ENCODE measurements at places on chromosomes 4 and X. TPM values are rescaled to one million over a fixed set of nuclear protein-coding genes. Genes with fewer than 3 reads are reported as not detected.

DNA sequence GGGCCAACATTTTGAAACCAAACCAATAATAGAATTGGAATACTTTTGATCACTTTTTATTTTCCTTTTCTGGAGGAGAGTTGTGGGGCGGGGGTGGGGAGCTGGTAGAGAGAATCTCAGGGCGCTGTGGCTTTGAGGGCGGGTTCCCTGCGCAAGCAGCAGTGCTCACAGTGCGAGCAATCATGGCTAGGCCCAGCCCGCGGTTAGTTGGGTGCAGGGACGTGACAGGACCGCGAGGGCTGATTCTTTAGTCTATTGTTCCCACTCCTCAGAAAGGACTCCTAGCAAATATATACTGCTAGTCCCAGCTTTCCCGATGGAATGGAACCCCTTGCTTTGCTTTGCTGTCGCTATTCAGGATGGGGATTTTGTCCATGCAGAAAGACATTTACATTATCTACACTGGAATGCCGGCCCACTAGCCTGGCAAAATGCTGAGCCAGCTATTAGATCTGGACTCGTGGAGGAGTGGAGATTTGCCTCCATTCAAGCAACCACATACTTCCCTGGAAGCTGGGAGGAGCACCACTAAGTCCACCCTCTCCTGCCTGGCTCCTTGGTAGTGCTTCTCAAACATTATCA is 23.9 kb upstream of the APLN start:
- DNase-seq, result peak; percentile 23

Gene MGAT4D
- total RNA-seq, result not detected

GRCh38 chr4:46081248-46081647 is 42.6 kb downstream of the GABRG1 start:
- no peak for DNase-seq

Gene TEX13B
- not detected for total RNA-seq

GRCh38 chr4:185879666-185880312 is 67.8 kb upstream of the SORBS2 start:
- no peak for DNase-seq

DNA sequence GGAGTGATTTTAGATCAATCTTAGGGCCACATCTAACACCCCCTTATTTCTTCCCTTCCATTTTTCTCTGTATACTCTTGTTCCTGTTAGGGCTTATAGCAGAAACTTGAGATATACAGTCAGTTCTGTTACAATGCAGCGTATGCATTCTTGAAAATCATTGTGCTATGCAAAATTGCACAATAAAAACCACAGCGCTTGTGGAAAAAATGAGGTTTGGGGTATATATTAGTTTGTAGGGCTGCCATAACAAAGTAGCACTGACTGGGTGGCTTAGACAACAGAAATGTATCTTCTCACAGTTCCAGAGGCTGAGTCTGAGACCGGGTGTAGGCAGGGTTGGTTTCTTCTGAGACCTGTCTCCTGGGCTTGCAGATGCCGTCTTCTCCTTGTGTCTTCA is 59.0 kb downstream of the WWC2 start:
- DNase-seq, result no peak

- no peak for DNase-seq
These were observed 41.9 kb downstream of the HPF1 start for GRCh38 chr4:169715826-169716225.

DNA sequence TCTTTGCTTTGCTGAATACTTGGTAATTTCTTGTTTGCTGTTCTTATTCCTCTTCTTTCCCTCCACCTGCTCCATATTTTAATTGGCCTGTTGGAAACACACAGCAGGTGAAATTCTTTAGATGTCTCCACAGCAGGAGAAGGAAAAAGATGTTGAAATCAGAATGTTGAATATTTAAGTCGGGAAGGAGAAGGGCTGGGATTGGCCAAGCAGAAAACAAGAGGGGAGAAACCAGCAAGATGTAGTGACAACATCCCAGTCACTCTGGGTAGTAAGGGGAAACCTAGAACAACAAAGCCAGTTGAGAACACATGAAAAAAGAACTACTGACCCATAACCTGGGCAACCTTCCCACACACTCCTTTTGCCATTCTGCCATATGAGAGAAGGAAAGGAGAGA is 37.3 kb upstream of the STAG2 start:
- DNase-seq, result no peak

GRCh38 chr4:22410645-22411247 is 105.1 kb downstream of the ADGRA3 start:
- DNase-seq, result no peak

Gene KLHL4
- 0.92 TPM for total RNA-seq

Gene SPANXN3
- total RNA-seq, result not detected

DNA sequence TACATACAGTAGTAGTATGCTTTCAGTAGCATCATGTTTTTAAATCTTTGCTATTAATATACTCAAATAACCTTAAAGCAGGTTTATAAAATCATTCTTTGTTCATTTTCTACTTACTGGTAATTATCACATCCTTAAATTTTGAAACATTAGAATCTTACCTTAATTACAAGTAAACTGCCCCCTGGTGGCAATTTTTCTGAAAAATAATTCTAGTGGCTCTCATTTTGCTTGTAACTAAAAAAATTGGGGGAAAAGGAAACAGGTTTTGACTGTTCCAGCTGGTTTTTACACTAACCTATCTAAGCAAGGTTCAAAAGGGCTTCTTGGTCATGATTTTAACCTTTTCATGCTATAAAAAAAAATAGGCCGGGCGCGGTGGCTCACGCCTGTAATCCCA is 18.5 kb upstream of the DCAF4L1 start:
- no peak for DNase-seq

Gene NOX1
- not detected for total RNA-seq

- no peak for DNase-seq
These were observed 402.9 kb downstream of the PCDH18 start for GRCh38 chr4:137129441-137129840.

DNA sequence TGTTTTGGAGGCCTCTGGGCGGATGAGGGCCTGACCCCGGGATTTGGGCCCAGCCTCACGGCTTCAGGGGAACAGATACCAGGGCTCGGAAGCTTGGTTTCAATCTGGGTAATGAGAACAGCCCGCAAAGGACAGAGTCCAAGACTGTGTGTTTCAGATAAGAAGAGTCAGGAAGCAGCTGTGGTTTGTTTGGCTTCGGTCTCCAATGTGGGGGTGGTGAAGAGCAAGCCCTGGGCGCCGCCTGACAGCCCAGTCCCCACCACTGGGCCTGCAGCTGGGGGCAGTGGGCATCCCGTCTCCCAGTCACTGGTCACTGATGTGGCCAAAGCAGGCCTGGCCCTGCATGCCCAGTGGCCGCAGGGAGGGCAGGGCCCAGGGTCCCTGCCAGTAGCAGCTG is 9.1 kb downstream of the WFS1 start:
- peak; percentile 68 for DNase-seq

GRCh38 chr4:89070041-89070440 is 13.1 kb upstream of the FAM13A start:
- DNase-seq, result no peak

DNA sequence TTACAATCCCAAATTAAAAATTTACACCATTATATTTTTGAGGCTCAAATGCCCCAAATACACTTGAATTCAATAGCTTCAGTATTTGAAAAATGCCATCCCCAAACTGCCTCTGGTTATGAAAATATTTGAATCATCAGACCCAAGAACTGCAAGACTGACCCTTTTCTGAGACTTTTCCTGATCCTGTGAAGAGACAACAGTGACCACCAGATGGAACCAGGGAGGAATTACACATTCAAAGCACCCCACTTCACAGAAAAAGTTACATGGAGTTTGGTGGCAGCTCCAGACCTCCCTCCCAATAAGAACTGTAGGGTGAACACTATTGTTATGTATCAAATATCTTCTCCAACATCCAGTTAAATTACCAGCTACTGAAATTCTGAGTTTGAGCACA is 44.0 kb upstream of the SCD5 start:
- DNase-seq, result no peak

DNA sequence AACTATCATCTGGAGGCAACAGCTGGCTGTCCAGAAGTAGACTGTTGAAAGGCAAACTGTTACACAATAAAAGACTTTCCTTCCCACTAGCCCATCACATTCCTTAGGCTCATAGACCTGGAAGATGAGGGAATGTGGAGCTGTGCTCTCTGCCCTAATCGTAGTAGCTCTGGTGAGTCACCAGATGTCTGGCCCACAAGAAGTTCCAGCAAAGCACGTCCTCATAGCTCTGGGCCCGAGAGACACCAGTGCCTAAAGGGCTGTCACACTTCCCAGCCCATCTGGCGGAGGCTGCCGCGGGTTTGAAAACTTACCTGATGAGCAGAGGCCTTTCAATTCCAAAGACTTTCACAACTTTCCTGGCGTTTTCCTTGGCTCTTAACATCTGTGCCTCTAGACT is 81.7 kb upstream of the STOX2 start:
- peak; percentile 57 for DNase-seq

DNA sequence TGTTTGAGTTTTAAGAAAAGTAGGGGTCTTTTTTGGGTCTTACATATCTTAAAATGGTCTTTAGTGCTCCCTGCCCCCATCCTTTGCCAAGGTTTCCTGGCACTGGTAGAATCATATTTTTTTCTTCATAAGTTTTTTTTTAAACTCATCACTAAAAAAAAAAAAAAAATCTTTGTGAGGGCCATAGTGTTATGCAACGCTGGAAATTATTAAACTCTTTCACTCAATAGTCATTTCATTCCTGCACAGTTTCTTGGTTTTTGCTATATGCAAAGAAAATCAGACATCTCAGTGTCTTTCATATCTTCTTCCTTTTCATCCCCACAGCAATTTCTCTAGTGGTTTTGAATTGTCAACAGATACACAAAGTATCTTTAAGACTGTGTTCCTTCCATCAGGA is 95.6 kb downstream of the TMA16 start:
- no peak for DNase-seq

Gene TDO2
- total RNA-seq, result not detected

Data from left ventricle myocardium superior (tissue), 1 donor.